Gastrocnemius medialis (tissue), 4 donors: ENCODE measurements at places on chromosomes 4 and X.

DNA sequence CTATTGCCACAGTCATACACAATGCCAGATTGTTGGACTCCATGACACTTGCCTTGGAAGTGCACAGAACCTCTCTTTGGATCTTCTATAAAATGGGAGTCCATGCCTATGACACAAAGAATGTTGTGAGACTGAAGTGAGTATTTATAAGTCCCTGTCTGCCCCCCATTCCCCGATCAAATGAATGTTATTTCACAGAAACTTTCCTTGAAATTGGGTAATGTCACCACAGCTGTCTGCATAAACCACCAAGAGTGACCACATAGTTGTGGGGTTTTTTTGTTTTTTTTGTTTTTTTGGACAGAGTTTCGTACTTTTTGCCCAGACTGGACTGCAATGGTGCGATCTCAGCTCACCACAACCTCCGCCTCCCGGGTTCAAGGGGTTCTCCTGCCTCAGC lies 27.1 kb upstream of the REST start:
- no peak for DNase-seq

GRCh38 chr4:179110356-179110755 lies 1668.1 kb upstream of the AGA start:
- DNase-seq = no peak

DNA sequence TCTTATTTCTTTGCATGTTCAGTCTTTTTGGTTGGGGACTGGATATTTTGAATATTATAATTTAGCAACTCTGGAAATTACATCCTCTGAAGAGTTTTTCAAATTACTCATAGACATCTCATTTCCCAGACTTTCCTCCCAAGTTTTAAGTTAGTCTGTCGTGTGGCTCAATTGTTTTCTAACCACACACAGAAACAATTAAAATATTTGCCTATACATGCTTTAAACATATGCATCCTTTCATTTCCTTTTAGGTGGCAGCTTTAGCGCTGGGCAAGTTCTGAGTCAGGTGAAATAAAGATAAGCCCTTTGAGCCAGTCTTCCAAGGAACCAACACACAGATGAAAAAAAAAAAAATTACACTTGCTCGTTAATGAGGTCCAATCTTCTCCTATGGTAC lies 307.0 kb upstream of the SPOCK3 start:
- DNase-seq = no peak

GRCh38 chr4:33722800-33723516 lies 2521.4 kb downstream of the ARAP2 start:
- DNase-seq = no peak

GRCh38 chr4:26151615-26152014 lies 169.2 kb upstream of the RBPJ start:
- DNase-seq = no peak

GRCh38 chrX:45140812-45141211 lies 59.9 kb downstream of the DIPK2B start:
- DNase-seq = no peak

GRCh38 chr4:6881908-6882307 lies 27.7 kb upstream of the TBC1D14 start:
- no peak for DNase-seq

DNA sequence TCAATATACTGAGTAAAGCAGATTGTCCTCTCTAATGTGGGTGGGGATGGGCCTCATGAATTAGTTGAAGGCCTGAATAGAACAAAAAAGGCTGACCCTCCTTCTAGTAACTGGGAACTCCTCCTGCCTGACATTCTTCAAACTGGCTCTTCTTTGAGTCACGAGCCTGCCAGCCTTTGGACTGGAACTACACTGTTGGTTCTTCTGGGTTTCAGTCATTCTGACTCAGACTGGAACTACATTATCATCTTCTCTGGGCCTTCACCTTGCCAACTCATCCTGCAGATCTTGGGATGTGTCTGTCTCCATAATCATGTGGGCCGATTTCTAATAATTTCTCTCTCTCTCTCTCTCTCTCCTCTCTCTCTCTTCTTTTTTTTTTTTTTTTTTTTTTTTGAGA lies 26.9 kb upstream of the CT47C1 start:
- no peak for DNase-seq

GRCh38 chr4:45275862-45276261 lies 549.5 kb upstream of the GNPDA2 start:
- DNase-seq = no peak

GRCh38 chr4:3419836-3420605 lies 21.7 kb upstream of the HGFAC start:
- no peak for DNase-seq

DNA sequence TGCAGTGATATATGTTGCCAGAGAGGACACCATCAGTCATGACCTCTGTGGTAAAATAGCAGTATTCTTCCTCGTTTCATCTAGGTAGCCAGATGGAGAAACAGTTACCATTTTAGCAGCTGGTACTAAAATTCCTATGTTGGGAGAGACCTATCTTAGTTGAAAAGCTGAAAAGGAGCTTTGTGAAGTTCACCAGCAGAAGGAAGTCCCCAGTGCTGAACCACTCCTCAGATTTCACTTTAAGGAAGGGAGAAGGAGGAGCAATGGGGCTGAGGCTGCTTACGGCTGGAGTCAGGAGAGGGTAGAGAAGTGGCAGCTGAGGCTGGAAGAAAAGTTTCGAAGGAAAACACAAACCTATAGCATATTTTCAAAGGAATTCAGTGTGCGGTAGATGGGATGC lies 103.7 kb downstream of the ATXN3L start:
- no peak for DNase-seq

GRCh38 chr4:123706973-123707372 lies 310.4 kb downstream of the SPRY1 start:
- DNase-seq = no peak

GRCh38 chr4:3341760-3342159 lies 48.9 kb downstream of the RGS12 start:
- no peak for DNase-seq

DNA sequence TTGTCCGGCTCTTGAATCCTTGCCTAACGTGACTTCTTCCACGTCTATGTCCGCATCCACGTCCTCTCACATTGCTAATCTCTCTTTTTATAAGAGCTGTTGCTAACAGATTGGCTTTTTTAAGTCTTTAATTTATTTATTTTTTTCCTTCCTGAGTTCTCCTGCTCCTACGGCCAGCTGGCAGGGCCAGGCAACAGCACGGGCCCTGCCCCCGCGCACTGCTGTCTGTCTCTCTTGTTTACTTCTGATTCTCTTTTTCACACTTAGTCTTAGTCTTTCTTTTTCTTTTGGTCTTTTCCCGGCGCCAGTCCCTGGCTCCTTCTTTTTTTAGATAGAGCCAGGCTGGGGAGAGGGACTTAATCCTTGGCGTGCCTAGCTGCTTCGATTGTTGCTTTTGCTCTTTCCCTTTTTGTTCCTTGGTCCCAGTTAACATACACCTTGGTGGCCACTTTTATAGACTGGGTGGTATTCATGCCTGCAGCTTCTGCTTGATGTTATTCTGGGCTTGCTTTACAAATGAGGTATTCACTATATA lies 53.2 kb upstream of the RBMX start:
- no peak for DNase-seq

- DNase-seq = no peak
Observed at GRCh38 chr4:130545596-130545995, 1449.6 kb downstream of the C4orf33 start.

GRCh38 chrX:86103061-86103460 lies 45.2 kb upstream of the DACH2 start:
- DNase-seq = no peak

DNA sequence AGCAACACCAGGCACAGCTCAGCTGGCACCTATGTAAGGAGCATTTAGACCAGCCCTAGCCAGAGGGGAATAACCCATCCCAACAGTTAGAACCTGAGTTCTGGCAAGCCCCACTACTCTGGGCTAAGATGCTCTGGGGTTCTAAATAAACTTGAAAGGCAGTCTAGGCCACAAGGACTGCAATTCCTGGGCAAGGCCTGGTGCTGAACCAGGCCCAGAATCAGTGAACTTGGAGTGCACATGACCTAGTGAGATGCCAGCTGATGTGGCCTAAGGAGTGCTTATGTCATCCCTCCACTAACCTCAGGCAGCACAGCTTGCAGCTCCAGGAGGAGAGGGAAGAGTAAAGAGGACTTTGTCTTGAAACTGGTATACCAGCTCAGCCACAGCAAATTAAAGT lies 7.6 kb upstream of the PRRG3 start:
- no peak for DNase-seq

GRCh38 chr4:19005211-19005610 lies 983.7 kb upstream of the LCORL start:
- no peak for DNase-seq

GRCh38 chr4:182827954-182828353 lies 89.2 kb downstream of the DCTD start:
- no peak for DNase-seq

DNA sequence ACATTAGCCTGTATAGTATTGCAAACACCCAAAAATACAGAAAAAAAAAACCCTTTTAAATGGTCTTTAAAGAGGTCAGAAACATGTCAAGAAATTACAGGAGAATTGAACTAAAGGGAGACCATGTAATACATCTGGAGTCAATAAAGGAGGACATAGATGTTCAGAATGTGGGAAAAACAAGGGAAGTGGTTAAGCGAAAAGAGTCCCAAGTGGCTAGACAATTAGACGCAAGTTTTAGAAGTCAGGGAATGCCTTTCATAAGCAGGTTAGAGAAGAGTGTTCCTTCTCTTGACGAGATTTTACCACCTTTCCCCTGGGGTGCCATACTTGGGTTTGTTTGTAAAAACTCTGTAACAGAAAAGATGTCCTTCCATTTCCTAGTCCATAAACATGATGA lies 7.8 kb downstream of the LNX1 start:
- DNase-seq = no peak

GRCh38 chr4:145497199-145498149 lies 15.8 kb downstream of the SMAD1 start:
- DNase-seq = no peak

DNA sequence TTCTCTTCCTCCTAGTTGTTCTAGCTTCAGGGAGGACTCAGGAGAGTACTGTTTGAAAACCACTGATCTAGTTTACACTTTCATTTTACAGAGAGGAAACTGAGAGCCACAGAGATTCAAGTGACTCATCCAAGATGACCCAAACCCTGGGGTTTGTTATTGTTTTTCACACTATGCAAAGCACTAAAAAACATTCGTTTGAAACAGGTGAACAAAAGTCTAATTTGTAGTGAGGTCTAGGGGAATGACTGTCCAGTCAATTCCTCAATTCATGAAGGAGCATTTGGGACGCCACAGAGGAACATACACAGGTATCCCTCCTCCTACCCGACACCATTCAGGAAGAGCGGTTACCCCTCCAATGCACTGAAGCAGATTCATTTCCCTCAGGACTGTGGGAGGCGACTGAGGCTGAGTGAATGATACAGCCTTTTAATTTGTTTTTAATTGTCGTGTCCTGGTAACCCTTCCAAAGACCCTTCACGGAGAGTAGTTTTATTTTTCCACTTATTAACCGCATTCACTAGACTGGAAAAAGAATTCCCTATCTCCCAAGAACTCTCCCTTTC lies 30.3 kb downstream of the TLR10 start:
- DNase-seq = no peak

DNA sequence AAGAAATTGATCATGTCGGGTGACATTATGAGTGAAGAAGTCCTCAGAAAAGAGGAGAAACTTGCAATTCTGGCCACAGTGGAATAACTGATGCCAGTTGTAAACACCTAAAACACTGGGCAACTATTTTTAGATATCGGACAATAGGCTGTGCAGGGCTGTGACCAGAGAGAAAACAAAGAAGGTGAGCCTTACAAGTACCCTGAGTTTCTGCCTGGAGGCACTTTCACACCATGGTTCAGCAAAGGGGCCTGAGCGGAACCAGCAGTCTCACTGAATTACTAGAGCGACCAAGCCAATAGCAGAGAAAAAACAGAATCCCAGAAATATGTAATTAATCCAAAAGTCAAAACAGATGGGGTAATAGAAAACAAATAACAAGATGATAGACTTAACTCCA lies 11.2 kb downstream of the IRAK1 start:
- DNase-seq = no peak

DNA sequence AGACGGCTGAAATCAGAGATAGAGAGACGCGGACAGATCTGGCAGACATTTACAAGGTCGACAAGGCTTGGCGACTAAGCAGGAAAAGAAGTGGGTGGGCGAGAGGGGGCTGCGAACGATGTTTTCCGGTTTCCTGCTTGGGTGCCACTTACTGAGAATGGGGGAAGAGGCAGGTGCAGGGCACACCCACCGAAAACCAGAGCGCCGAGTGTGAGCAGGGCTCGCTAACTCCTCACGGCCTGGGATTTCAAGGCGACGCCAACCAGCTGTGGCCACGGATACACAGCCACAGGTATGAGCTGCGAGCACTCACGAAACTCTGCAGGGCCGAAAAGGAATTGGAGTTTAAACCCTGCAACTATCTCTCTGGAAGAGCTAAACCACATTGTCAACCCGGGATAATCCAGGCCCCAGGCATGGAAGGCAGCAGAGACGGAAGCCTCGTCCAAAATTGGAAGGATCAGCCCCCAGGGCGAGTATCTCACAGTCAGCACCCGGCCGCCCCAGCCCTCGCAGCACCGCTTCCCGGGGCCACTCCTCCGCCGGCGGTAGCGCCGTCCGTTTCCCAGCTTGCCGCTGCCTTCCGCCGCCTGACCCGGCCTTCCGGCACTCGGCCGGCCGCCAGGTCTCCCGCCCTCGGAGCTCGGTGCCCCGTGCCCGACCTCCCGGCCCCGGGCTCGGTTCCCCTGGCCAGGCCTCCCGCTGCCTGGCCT lies 778 bp downstream of the CASP3 start:
- peak; percentile 43 for DNase-seq

- no peak for DNase-seq
Observed at GRCh38 chr4:111610681-111611080, 534.6 kb upstream of the FAM241A start.

GRCh38 chr4:22202975-22203710 lies 254.6 kb upstream of the KCNIP4 start:
- DNase-seq = no peak

DNA sequence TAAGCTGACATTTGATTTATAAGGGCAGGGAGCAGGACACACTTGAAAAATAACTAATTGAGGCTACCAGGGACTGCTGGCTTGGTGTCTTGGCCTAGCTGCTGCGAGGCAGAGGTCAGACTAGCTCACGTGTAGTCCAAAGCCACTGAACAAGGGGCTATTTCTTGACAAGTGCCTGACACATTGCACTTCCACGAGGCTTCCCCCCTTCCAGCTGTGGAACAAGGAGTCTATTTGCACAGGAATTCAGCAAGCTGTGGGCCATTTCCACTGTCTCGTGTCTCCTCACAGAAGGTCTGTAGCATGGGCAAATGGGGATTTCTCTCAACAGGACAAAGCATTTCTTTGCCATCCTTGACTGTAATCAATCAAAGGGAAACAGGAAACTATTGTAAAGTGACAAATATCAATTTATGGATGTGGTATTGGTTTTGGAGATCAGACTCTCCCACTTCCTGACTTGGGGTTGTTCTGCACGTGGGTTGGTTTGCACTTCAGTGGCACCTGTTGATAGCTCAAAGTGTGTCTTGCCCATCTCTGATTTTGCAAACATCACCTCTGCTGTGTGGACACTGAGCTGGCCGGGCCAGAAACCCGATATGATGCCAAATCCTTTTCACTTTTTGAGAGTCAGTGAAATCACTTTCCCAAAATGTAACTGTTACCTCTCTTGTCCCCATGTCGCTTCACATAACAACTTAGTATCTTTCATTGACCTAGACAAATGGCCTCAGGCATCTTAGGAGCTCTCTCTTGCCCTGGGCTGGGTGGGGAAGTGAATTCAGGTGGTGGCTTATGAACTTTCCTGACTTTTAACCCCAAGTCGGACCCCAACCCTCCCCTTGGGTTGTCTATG lies 107.4 kb upstream of the MAMLD1 start:
- no peak for DNase-seq
